ENCODE measurements at places on chromosomes 7 and 10. TPM values are rescaled to one million over a fixed set of nuclear protein-coding genes. Genes with fewer than 3 reads are reported as not detected.

OR2A12 gene
- total RNA-seq = not detected

DNA sequence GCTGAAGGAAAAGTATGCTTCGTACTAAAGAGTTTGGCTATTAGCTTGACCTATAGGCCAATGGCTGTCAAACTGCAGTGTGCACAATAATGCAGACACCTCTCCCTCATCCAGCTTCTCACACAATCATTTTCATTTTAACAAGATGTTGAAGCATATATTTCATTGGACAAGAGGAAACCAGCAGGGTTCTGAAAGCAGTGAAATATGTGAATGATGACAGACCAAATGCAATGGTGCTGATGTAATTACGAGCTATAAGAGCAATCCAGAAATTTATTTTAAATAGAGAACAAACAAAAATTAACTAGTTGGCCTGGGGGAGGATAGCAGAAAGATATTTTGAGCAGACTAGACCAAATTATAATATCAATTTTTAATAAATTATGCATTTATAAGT, 331.5 kb upstream of the AKR1E2 start:
- no peak for DNase-seq

CFAP69 gene
- total RNA-seq = 0.21 TPM

- no peak for DNase-seq
Observed at GRCh38 chr10:122457934-122458333, 3.4 kb upstream of the HTRA1 start.

DNA sequence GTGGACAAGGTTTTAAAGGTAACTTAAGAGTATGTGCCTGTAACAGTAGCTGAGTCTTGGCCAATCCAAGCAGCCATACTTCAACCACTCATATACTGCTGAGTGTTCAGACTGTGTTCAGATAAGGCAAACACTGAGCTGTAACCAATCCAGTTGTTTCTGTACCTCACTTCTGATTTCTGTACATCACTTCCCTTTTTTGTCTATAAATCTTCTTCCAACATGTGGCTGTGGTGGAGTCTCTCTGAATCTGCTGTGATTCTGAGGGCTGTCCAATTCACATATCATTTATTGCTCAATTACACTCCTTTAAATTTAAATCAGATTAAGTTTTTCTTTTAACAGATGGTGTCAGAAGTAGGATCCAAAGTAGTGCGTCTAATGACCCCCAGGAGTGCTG, 149.5 kb upstream of the PHF14 start:
- DNase-seq = no peak

- no peak for DNase-seq
Observed at GRCh38 chr10:13089345-13089744, 10.6 kb upstream of the OPTN start.

- no peak for DNase-seq
Observed at GRCh38 chr7:7201578-7202374, 19.4 kb downstream of the C1GALT1 start.

- DNase-seq = no peak
Observed at GRCh38 chr10:124035928-124036558, 57.4 kb downstream of the CHST15 start.

FAM24B gene
- total RNA-seq = 11.7 TPM

- no peak for DNase-seq
Observed at GRCh38 chr10:14498326-14498725, 167.6 kb upstream of the FRMD4A start.

ZMYND11 gene
- total RNA-seq = 88.5 TPM

DNA sequence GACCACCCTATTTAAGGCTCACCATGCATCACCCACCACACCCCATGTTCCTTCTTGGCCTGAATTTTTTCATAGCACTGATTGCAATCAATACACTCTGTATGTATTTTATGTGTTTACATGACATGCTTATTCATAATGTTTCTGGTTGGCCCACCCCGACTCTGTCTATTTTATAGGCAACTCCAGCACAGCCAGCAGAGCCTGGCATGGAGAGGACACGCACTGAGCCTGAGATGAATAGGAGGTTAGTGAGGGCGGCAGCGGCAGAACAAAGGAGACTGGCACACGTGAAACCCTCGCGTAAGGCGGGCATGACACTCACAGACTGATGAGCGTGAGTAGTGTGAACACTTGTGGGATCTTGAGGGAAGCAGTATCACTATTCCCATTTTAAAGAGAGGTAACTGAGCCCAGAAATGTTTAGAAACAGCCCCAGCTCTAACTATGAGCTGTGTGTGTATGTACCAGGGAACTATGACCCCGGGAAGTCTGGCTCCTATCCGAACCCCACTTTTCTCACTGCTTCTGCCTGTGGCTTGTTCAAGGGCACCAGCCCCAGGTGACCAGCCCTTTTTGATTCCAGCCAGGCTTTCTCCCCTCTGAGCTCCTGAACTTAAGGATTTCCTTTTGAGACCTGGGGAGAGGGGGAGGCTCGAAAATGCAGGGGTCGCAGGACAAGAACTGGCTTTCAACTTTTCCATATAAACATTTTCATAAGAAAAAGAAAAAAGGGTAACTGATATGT, 113.3 kb downstream of the ARHGAP22 start:
- peak; percentile 18 for DNase-seq

NRG3 gene
- total RNA-seq = not detected

GRCh38 chr10:103575416-103576075, 82.0 kb downstream of the NEURL1 start:
- DNase-seq = peak; percentile 44
